ENCODE measurements at places on chromosomes 2 and 18.

- DNase-seq = no peak
Observed at GRCh38 chr18:22840606-22841144, 92.5 kb upstream of the RBBP8 start.

DNA sequence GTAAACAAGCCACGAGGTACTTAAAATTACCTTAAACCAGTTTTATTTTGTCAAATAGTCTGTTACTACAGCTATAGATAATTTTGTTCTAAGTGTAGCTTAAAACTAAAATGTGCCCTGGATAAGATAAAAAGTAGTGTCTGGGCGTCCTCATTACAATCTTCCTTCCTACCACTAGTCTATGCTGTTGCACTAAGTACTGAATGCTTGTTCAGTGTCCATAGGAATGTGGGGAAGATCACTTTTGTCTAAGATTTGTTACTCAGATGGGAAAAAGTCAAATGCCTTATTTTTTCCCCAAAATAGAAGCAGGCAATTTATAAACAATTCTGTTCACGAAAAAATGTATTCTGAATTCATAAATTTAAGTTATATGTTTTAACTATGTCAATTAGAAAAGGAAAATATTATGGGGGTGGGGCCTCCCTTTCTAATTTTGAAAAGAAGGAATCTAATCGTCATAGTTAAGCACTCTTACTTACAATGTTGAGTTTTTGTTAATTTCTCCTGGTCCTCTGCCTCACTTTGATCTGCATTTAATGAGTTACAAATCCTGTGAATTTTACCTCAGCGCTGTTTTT, 140.4 kb upstream of the VRK2 start:
- DNase-seq = peak; percentile 43

DNA sequence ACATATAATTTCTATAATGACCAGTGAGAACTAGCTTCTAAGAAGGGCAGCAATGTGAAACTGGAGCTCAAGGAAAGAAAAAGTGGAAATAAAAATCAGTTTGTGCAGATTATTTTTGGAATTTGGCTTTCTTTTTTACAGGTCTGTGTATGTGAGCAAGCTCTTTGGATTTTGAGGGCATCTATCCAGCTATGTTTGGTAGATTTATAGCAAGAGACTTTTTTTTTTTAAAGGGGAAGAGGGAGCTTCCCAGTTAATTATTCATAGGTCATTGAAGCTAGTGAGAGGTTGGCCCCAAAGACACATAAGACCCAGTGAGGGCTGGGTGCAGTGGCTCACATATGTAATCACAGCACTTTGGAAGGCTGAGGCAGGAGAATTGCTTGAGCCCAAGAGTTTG, 24.0 kb upstream of the COLEC12 start:
- no peak for DNase-seq

GRCh38 chr2:239040152-239040761, 192.4 kb downstream of the TWIST2 start:
- no peak for DNase-seq

DNA sequence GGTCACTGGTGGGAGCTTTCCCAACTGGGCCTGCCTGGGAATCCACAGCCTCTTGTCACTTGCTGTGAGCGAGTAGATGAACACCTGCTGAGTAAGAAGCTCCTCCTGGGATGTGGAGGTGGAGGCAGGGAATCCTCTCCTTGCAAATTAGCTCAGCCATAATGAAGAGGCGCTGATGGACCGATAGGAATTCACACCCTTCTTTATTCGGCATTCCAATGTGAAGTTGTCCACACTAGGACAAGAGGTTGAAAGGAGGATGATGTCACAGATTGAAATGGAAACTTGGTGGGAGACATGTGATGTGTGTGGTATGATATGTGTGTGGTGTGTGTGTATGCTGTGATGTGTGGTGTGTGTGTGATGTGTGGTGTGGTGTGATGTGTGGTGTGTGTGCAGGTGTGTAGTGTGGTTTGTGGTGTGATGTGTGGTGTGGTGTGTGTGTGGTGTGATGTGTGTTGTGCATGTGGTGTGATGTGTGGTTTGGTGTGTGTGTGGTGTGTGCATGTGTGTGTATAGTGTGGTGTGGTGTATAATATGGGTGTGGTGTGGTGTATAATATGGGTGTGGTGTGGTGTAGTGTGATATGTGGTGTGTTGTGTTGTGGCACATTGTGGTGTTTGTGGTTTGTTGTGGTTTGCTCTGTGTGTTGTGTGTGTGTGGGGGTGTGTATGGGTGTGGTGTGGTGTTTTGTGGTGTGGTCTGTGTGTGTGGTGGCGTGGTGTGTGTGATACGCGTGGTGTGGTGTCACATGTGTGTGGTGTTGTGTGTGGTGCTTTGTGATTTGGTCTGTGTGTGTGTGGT, 216.4 kb downstream of the BCL2 start:
- DNase-seq = no peak

DNA sequence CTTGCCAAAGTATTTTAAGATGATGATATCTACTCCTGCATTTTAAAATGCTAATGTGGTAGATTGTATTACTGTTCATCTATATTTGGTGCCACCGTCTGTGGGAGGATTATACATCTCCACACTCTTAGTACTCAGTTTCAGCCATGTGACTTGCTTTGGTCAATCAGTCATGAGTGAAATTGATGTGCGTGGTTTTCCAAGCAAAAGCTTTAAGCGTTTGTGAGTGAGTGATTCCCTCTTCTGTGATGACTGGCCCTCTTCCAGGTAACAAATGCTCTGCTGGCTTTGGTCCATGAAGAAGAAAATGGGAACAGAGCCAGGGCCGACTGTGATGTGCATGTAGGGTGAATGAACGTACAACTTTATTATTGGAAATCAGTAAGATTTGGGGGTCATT, 330.4 kb downstream of the LPIN1 start:
- no peak for DNase-seq

- DNase-seq = no peak
Observed at GRCh38 chr2:127360242-127360641, 27.5 kb downstream of the MAP3K2 start.

DNA sequence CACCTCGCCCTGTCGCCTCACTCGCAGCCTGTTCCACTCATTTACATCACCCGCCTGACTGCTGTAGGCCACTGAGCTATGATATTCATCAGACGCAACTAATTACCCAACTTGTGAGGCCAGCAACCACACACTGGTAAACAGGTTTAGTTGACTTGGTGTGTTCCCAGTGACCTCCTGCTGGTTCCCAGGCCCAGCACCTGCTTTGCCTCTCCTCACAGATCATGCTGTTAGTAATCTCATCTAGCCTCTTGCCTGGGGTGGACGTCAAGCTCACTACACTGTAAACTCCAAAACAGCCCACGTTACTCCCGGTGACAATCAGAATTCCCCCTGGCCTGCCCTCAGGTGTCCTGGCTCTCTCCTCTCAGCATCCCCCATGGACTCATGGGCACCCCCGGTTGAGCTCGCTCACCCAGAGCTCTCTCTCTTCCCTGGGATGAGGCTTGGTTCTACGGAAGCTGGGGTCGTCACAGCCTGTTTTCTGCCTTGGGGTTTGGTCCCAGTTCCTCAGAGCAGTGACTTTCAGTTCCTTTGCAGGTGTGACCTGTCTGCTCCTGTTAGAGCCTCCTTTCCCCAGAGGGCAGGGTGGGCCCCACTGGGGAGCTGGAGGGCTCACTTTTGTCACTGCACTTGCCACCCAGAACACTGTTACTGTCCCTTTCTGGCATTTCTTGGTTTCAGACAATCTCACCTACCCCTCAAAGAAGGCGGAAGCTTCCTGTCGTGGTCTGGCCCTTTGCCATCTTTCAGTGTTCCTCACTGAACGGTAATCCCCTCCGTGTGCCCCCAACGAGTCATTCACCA, 40.3 kb downstream of the INPP5D start:
- no peak for DNase-seq

- DNase-seq = no peak
Observed at GRCh38 chr18:43875511-43875910, 598.2 kb upstream of the SYT4 start.

- DNase-seq = no peak
Observed at GRCh38 chr18:26448714-26449159, 99.6 kb downstream of the KCTD1 start.

DNA sequence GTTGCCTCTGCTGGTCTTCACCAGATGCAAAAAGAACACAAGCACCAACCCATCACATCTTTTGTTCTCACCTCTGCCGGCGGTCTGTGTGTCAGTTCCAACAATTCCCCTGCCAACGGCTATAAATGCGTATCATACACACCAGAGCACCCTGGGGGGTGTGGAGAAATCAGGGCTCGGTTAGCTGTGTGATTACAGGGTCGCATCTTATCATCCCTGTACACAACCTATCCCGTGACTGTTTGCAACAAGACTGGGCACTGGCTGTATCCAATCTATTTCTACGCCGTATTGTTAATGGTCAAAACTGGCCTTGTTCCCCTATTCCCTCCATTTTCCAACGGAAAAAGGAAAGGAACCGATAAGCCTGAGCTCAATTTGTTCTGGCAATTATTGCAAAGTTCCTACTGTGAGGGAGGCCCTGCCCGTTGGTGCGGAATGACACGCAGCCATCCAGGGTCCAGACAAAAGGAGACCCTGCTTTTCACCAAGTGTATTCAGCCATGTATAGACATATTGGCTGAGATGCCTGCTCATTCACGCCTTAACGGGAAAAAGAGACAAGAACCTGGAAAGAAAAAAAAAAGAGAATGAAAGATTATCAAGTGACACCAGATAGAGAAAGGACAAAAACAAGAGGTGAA, 136.9 kb downstream of the CDH20 start:
- DNase-seq = no peak

- no peak for DNase-seq
Observed at GRCh38 chr2:102755284-102755683, 6.5 kb upstream of the TMEM182 start.

DNA sequence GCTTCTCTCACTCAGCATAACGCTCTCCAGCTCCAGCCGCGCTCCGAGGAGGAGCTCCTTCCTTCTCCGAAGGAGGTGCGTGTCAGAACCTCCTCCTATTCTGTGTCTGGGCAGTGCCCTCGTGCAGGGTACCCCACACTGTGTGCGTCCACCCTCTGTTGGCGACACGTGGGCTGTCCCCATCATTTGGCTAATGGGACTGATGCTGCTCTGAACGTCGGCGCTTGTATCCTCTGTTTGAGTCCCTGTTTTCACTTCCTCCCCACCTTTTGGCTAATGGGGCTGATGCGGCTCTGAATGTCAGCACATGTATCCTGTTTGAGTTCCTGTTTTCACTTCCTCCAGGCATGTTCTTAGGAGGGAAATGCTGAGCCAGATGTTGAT, 22.2 kb downstream of the KCNG2 start:
- peak; percentile 71 for DNase-seq

DNA sequence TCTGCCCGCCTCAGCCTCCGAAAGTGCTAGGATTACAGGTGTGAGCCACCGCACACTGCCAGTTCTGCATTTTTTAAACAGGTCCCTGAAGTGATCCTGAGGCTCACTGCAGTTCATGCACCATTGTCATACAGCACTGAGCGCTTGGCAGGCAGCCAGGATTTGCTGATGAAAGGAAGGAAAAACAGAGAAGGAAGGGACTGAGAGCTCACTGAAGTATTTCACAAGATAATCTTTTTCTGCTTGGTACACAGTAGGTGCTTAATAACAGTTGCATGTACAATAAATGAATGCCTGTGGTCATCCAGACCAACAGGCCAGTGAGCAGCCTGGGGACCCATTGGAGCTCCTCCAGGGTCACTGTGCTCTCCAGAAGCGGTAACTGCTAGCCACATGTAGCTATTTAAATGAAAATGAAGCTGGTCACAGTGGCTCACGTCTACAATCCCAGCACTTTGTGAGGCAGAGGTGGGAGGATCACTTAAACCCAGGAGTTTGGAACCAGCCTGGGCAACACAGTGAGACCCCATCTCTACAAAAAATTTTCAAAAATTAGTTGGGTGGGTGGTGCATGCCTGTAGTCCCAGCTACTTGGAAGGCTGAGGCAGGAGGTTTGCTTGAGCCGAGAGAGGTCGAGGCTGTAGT, 33.1 kb upstream of the SMAD7 start:
- no peak for DNase-seq

DNA sequence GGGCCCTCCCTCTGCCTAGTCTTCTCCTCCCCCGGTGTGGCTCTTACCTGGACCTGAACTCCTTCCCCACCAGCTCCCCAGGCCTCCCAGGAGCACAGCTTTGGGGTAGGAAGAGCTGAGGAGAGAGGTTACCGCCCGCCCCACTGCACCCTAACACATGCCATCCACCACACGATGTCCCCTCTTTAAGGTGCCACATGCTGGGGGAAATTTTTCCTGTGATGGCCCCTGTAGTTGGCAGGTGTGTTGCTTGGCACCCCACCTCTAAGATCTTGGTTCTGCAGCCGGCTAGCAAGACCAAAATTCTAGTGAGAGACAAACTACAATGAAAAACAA, 6.9 kb upstream of the TEX261 start:
- no peak for DNase-seq

- no peak for DNase-seq
Observed at GRCh38 chr2:185347445-185347844, 391.2 kb upstream of the FSIP2 start.

DNA sequence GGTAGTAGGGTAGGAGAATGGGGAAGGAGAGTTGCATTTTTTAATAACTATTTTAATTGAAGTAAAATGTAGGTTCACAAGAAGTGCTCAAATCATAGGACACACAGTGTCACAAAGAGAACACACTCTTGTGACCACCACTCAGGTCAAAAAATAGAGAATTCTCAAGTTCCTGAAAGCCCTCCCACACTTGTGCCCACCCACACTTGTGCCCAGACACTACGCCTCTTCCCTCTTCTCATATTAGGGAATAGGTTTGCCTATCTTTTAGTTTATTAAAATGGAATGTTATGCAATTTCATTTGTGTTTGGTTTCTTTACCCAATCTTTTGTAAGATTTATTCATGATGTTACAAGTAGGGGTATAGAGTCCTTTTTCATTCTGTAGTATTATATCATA, 67.2 kb downstream of the UGGT1 start:
- peak; percentile 51 for DNase-seq

- DNase-seq = peak; percentile 71
Observed at GRCh38 chr2:45778720-45779171, 127.3 kb downstream of the PRKCE start.

DNA sequence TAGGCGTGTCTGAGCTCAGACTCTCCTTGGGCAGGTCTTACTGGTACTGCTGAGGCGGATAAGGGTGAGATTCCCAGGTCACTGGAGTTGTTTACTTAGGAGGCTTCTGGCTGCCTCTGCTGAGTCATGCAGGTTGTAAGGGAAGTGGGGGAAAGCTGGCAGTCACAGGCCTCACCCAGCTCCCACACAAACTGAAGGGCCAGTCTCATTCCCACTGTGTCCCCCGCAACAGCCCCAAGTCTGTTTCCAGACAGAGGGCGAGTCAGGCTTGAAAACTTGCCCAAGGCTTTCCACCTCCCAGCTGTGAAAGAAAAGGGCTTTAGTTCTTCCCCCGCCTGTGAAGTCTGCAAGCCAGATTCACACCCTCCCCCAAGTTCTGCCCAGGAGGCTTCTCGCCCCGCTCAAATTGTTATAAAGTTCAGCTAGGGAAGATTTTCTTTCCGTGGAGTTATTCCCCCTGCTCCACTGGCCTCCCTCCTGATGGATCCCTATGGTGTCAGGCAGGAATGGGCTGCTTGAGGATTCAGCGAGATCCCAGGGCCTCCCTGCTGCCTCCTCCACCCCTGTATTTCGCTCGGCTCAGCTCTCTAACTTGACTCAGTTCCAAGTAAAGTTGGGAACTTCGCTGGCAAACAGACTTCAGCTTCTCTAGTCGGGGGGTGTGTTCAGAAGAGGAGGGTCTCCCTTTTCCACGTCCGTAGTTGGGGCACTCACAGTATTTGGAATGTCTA, 248.6 kb downstream of the NR4A2 start:
- DNase-seq = no peak

GRCh38 chr2:50397992-50398765, 633.8 kb downstream of the NRXN1 start:
- no peak for DNase-seq

- no peak for DNase-seq
Observed at GRCh38 chr18:75212751-75213090, 2.1 kb downstream of the TSHZ1 start.
